ENCODE measurements at places on chromosomes 4 and X. TPM values are rescaled to one million over a fixed set of nuclear protein-coding genes. Genes with fewer than 3 reads are reported as not detected.
A peak's percentile ranks its signal among the peaks of the same experiment; 100 is the strongest.

GRCh38 chrX:45083314-45083713 lies 117.4 kb downstream of the DIPK2B start:
- DNase-seq: no peak

DNA sequence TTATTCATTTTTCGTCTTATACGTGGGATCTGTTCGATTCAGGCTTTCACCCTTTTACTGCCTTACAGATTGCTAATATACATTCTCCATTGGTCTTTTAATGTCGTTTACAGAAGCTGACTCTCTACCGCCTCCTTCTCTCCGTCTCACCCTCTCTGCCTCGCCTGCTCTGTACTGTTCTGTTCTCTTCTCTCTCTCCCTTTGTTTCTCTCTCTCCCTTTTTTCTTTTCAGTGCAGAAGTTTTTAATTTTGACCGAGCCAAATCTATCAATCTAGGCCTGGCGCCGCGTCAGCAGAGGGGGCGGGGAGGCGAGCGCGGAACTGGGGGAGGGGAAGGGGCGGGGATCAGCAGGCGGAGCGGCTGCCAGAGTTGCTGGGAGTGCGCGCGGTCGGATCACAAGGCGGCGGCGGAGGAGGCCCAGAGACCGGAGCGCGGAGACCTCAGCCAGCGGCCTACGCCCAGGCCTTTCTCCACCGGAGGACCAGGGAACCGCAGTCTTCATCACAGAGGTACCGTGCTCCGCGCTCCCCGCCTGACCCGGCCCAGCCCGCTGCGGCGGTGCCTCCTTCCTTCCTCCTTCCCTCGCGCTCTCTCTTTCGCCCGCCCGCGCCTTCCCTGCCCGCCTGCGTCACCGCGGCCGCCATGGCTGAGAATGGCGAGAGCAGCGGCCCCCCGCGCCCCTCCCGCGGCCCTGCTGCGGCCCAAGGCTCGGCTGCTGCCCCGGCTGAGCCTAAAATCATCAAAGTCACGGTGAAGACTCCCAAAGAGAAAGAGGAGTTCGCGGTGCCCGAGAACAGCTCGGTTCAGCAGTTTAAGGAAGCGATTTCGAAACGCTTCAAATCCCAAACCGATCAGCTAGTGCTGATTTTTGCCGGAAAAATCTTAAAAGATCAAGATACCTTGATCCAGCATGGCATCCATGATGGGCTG lies at the start of gene UBQLN2:
TSS of gene UBQLN2 (plus strand) at position 397 of the 931 bp plus-strand sequence. CDS start at position 644, 247 bp downstream.
- peak; percentile 90 for DNase-seq

- no peak for DNase-seq
These were observed 88.9 kb downstream of the COX7B2 start for GRCh38 chr4:46820154-46820553.

GRCh38 chr4:62133977-62134376 lies 933.9 kb downstream of the ADGRL3 start:
- no peak for DNase-seq

Gene SMARCA1
- total RNA-seq: 6.4 TPM

- no peak for DNase-seq
These were observed 497.3 kb upstream of the FRG1 start for GRCh38 chr4:189443341-189443740.

GRCh38 chr4:86129546-86129945 lies 230.3 kb downstream of the MAPK10 start:
- DNase-seq: no peak

DNA sequence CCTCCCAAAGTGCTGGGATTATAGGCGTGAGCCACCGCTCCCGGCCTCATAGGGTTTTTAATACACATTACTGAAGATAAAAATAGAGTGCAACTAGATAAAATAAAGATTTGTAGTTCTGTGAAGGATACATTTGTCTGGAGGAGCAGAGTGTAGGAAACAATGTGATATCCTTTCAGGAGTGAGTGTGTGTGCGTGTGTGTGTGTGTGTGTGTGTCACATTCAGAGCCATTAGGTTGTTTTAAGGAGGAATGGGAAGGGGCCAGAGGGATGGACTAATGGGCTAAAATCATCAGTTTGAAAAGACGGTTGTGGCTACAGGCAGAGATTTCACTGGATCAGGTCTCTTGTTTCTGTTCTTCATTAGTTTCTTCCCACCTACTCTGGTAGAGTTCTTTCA lies 40.0 kb downstream of the RBPJ start:
- no peak for DNase-seq

- DNase-seq: no peak
These were observed 21.3 kb downstream of the ALPK1 start for GRCh38 chr4:112318239-112319142.

Gene SMPX
- not detected for total RNA-seq

DNA sequence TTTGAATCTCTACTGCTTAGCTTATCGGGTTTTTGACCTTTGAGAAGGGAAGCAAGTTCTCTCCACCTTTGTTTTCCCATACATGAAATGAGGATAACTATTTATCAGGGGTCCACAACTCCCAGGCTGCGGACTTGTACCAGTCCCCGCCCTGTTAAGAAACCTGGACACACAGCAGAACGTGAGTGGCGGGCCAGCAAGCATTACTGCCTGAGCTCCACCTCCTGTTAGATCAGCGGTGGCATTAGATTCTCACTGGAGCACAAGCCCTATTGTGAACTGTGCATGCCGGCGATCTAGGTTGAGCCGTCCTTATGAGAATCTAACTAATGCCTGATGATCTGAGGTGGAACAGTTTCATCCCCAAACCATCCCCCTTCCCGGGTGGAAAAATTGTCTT lies 579.5 kb downstream of the GALNTL6 start:
- DNase-seq: no peak

DNA sequence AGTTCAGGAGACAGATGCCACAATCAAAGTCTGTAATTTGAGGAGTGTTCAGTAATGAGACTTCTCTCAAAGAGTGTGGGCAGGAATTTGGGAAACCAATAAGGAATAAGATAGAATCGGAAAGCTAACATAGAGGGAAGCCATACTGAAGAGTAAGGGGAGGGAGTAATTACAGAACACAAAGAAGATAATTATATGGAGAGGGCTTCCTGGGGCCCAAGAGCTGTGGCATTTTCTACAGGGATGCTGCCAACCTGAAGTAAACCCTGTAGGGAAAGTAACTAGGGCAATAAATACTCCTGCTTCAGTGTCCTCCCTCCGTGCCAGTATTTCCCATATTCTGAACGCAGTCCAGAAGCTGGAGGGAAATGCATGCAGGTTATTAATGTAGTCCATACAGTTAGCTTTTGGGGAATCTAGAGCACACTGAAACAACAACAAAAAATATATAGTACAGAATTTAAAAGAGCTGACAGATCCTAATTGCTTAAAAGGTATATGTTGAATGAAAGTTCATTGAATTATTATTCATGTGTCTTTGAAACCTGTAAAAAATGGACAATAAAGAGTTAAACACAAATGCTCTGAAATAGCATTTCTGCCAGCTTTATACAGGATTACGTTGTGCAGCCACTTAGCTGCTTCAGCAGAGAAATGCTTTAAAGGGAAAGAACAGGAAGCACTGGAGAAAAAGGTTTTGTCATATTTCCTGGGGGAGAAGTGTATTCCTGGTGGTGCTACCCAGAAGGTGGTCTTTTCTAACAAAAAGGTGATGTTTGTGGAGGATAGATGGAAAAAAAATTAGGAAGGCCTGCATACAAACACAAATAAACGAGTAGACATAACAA lies 48.0 kb downstream of the CXXC4 start:
- no peak for DNase-seq

Gene MTNR1A
- not detected for total RNA-seq

- no peak for DNase-seq
These were observed 471.2 kb downstream of the IQCM start for GRCh38 chr4:149344436-149344835.

GRCh38 chr4:76772498-76773106 lies 125.3 kb downstream of the SOWAHB start:
- no peak for DNase-seq

DNA sequence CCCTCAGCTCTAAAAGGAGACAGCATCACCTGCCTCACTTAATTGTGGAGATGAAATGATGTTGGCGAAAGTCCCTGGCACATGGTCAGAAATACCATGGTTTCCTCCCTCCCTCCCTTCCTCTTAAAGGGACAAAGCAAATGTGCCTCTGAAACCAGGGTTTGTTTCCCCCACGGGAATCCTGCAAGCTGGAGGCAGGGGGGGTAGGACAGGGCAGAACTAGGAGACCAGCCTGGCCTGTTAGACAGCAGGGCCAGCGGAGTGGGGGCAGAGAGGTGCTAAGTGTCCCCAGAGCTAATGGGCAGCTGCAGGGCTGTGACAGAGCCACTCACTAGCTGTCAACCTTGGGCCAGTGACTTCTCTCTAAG lies 5.7 kb downstream of the RTL5 start:
- no peak for DNase-seq

Gene MCUB
- 3.8 TPM for total RNA-seq

Gene TENM3
- total RNA-seq: 1.7 TPM

- DNase-seq: peak; percentile 94
These were observed at the start of gene TBC1D19 for GRCh38 chr4:26583865-26584652. TSS of gene TBC1D19 (plus strand) at chr4:26584084. CDS start at chr4:26584194, 110 bp downstream.

Gene GAGE12H
- total RNA-seq: not detected

DNA sequence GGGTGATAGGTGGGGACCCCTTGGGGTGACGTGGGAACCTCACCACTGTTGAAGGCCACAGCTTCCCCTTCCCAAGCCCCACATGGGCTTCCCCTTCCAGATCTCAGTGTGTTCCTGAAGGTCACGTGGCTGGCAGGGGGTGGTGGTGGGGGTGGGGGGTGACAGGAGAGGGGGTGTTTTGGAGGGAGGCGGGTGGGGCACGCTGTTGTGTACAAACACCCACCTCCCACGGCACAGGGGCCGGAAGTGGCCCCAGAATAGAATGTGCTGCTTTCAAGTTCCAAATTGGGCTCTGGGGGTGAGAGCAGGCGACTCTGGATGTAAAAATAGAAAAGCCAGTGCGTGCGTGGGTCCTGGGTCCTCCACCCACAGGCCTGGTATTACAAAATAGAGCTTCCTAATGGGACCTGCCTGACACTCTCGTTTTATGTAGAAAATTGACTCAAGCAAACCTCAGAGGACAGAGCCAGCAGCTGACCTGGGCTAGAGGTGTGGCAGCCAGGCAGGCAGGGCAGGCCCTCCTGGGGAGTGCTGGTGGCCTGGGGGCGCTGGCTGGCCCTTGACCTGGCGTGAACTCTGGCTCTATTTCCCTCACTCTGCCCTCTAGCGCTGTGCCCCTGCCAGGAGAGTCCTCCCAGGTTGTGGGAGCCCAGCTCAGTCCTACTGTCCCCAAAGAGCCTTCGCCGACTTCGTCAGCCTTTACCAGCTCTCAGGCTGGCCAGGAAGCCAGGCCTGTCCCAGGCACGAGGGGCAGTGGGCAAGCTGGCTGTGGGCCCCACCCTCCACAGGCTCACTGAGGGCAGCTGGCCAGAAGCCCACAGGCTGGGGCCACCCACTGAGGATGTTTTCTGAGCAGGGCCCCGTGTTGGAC lies 5.4 kb upstream of the SH3BP2 start:
- peak; percentile 82 for DNase-seq

GRCh38 chr4:114980932-114981708 lies 132.3 kb downstream of the NDST4 start:
- DNase-seq: no peak

Gene NOX1
- 1.9 TPM for total RNA-seq

Gene SLC2A9
- total RNA-seq: 20.3 TPM

DNA sequence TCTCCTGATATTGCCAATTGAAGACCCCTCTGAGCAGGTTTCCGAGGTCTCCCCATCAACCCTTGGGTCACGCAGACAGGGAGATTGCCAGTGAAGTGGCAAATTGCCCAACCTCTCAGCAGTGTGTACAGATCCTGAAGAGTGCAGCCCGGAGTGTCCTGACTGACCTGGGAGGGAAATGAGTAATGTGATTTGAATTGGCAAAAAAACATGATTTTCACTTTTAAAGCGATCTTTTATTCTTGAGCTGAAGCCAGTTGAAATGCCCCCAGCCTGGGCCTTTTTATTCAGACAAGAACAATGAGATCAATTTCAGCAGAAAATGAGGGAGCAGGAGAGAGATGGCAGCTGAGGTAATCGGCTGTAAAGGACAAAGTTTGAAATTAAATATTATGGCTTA lies 401.8 kb downstream of the RAPGEF2 start:
- no peak for DNase-seq

- no peak for DNase-seq
These were observed 46.5 kb downstream of the TMA16 start for GRCh38 chr4:163540977-163541376.

GRCh38 chr4:17811078-17811603 lies 362 bp downstream of the NCAPG start:
- DNase-seq: no peak

Gene RHOXF1
- not detected for total RNA-seq

- peak; percentile 72 for DNase-seq
These were observed 951 bp downstream of the SH3BP2 start for GRCh38 chr4:2793586-2794485.

DNA sequence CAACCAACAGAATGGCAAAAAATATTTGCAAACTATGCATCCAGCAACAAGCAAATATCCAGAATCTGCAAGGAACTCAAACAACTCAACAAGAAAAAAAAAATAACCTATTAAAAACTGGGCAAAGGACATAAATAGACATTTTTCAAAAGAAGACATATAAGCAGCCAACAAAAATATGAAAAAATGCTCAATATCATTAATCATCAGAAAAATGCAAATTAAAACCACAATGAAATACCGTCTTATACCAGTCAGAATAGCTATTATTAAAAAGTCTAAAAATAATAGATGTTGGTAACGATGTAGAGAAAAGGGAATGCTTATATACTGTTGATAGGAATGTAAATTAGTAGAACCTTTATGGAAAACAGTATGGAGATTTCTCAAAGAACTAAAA lies 53.4 kb downstream of the WDR19 start:
- no peak for DNase-seq

DNA sequence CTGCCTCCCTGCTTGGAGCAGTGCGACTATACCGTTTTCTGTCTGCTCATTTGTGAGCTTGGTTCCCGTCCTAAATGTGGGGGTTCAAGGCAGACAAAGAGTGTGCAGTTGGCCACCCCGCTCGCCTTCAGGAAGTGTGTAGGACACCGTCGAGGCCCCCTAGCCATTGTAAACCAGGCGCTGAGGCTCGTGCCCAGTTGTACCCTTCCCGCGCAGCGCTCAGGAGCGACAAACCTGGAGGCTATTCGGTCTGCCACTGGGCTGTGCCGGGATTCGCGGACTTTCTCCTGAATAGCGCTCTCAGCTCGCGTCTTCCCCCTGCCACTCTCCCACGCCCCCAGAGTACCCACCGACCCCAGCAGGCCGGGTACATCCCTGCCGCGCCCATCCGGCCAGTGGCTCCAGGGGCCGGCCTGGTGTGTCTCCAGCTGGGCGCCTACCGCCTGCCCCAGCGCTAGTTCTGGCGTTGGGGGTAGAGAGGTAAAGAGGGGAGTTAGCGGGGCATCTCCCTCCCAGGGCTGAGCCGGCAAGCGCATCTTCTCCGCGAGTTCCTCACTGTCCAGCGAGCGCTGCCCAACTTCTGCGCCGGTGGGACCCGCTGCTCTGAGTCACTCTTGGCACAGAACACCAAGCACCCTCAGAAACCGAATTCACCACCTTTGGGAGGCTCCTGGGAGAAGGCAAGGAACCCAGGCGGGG lies 880 bp upstream of the LONRF3 start:
- peak; percentile 46 for DNase-seq
